Hematopoietic multipotent progenitor cell treated with erythropoietin and hydrocortisone succinate and interleukin-3 and kit ligand, for 4 days (in vitro differentiated cells): ENCODE measurements at places on chromosomes 1 and 21.

DNA sequence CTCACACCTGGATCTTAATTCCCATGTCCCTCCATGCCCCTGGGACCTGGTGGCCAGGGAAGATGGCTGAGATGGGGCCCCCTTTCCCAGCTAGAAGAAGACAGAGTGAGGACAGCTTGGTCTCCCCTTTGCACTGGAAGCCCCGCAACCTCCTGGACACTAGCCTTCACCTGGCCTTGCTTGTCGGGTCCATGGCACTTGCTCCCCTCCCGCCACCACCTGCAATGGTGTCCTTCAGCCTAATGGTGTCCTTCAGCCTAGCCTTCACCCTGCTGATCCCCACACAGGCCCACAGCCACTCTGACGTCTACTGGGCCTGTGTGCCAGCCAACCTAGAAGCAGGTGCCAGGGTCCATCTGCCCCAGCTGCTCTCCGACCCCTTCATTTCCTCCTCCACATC, 45.9 kb upstream of the EDN2 start:
- DNase-seq: no peak

GRCh38 chr21:40151611-40152010, 284.4 kb downstream of the PCP4 start:
- DNase-seq: no peak

DNA sequence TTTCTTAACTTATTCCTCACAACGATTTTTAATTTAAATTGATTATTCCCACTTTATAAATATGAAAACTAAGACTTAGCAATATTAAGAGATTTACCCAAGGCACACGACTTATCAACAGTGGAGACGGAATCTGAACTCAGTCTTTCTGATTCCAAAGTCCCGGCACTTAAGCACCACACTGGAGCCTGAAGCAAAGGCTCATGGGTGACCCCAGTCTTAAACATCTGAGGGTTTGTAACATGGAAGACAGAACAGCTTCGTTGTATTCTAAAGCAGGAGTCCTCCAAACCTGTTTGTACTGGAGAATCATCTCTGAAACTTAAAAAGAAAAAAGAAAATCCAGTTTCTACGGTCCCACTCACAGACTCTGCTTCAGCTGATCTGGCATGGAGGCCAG, 519.5 kb downstream of the SMYD3 start:
- DNase-seq: no peak

- no peak for DNase-seq
Measured at GRCh38 chr1:43312663-43313515, 12.1 kb downstream of the TIE1 start.

DNA sequence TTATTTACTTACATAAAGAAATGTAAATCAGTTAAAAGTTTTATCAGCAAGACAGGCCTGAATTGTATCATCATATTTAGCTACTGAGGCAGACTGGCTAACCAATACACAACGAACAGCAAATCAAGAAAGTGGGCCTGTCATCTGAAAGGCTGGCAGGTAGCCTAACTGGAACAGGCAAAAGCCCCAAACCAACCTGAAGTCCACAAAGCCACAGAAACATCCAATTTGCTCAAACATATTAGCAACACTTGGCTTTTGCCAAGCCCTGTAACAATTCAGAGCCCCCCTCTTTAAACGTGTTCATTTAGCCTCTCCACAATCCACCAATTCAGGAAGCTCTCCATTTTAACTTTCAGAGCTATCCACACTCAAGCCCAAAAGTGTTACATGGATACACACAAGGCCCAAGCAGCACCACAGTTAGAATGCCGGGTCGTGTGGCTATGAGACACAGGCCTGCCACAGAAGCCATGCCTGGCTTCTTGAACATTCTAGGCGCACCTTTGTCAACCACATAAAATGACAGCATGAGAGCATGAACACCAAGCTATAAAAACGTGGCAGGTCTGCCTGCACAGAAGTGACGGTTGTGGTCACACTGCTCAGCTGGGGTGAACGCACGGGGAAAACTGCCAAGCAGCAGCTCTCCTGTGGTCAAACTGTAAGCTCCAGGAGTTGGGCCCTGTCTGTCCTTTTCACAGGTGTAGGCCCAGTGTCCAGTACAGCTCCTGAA, 49.3 kb downstream of the CD34 start:
- DNase-seq: peak; percentile 81

- no peak for DNase-seq
Measured at GRCh38 chr21:38504066-38504465, 5.8 kb upstream of the ERG start.

DNA sequence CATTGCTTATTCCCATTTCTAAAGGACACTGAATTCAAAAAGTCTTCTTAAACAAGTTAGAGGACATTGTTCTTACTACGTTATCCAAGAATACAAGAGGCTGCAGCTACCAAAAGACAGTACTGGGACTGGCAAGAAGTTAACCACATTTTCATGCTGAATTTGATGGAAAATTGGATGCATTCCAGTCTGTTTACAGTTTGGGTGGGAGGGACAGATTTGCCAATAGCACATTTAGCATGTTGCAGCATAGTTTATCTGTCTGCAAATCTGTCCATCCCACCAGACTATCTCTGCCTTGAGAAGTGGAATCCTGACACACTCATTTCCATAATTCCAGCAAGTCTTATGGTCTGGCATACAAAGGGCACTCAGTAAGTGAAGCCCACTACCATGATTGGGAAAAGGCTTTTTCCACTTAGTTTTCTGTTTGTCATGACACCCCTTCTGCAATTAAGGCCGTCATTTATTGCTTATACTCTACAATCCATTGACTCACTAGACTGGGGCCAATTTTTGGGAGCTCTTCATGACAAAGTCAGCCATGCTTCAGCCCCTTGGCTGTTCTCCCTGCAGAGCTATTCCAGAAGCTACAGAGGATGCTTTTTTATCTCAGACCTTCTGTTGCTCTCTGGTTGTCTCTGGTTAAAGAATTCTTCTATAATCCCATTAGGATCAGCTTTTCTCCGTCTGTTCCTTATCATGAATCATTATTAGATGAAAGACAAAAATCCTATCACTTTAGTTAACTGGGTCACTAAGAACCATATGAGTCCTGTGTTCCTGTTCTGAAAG, 355.8 kb upstream of the PTBP2 start:
- DNase-seq: no peak

- DNase-seq: peak; percentile 58
Measured at GRCh38 chr1:28180306-28181305, 4.1 kb upstream of the PTAFR start.

- DNase-seq: no peak
Measured at GRCh38 chr1:240232530-240232929, 140.8 kb downstream of the FMN2 start.

DNA sequence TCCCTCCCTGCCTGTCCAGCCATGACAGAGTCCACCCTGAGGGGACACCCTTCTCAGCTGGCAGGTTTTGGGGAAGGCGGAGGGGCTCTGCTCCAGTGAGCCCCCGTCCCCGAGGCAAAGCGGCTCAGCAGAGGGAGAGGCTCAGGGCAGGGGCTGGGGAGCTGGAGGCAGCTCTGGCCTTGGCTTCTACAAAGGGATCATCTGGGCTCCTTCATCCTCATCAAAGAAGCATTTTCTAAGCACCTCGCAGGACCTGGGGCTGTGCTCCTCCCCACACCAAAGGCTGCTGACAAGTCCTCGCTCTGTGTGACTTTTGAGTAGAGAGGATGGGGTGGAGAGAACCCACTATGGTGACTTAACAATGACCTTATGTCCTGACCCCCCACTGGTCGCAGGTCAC, 21.0 kb upstream of the CLSTN1 start:
- DNase-seq: no peak

DNA sequence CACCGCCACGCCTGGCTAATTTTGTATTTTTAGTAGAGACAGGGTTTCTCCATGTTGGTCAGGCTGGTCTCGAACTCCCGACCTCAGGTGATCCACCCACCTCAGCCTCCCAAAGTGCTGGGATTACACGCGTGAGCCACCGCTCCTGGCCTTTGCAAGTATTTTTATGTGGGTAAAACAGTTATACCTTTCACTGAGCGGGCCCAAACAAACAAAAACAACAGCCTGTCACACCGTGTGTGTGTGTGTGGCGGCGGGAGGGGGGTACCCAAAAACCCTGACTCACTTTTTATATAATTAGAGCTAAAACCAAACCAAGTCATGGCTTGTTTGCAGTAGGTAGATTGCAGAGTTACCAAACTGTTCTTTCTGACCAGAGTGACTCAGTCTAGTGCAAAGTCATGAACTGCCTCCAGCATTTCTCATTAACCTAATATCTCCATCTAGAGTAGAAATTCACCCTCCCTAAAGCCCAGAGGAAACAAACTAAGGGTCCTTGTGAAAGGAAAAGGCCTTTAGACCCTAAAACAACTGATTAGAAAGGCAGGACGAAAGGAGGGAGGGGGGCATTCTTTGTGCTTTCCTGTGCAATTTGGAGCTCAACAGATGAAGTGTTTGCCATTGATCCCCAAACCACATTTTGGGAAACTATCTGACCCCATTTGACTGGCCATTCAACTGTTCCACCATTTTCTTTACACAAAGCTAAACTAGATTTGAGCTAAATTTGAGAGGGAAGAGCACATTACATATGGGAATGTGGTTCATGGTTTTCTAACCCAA, 181.0 kb downstream of the DHRS3 start:
- DNase-seq: peak; percentile 31

GRCh38 chr1:1629430-1630190, 2.4 kb upstream of the MMP23B start:
- DNase-seq: peak; percentile 35

DNA sequence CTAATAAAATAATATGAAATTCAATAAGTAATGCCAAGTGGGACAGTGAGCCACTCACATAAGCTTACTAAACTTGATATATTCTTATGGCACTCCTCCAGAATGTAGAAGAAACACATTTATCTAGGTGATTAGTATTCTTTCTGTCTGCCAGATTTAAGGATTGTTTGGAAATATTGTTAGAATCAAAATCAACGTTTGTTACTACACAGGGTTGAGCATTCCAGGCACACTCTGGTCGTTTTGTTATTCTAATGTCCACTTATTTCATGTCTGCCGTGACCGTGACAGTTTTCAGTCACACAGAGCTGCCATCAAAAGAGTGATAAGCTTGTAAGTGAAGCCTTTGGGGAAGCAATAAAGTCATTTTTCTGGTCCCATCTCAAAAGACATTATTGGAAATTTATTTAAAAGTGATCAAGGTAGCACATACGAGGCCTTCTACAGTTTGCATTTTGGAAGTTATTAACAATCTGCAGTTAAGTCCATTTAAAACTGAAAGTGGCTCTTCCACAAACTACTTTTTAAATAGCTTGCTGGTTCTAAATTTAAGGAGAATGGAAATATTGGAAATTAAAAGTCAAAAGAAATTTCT, 38.0 kb downstream of the NFIA start:
- DNase-seq: no peak

GRCh38 chr1:56954664-56955063, 11.2 kb downstream of the C8B start:
- DNase-seq: no peak

GRCh38 chr1:207810173-207810572, 58.3 kb downstream of the CD46 start:
- DNase-seq: no peak

- DNase-seq: no peak
Measured at GRCh38 chr1:177799746-177800145, 170.1 kb downstream of the SEC16B start.

DNA sequence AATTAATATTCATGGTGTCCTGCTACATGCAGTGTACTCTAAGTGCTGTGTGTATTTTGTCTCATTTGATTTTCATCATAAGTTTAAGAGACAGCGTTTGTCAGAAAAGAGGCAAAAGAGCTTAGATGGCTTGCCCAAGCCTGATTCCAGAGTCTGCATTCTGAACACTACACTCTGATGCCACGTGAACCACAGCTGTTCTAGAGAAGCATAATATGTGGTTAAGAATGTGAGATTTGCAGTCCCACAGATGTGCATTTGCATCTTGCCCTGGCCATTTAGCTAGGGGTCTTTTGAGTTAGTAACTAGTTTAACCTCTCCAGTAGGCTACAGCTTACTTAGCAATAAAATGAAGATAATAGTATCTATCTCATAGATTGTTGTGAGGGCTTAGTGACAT, 9.2 kb upstream of the GADD45A start:
- DNase-seq: peak; percentile 15

GRCh38 chr1:29305943-29306342, 69.6 kb downstream of the PTPRU start:
- DNase-seq: no peak
